ENCODE measurements at places on chromosomes 7 and 10.

- DNase-seq, result no peak
Measured at GRCh38 chr7:107909445-107909844, 18.5 kb downstream of the DLD start.

GRCh38 chr10:48481385-48481784 lies 123.5 kb downstream of the ARHGAP22 start:
- no peak for DNase-seq

- DNase-seq, result no peak
Measured at GRCh38 chr7:43072530-43072929, 39.9 kb upstream of the HECW1 start.

GRCh38 chr7:151905353-151905752 lies 28.4 kb upstream of the PRKAG2 start:
- DNase-seq, result no peak

GRCh38 chr10:33314811-33315561 lies 19.5 kb downstream of the NRP1 start:
- no peak for DNase-seq

DNA sequence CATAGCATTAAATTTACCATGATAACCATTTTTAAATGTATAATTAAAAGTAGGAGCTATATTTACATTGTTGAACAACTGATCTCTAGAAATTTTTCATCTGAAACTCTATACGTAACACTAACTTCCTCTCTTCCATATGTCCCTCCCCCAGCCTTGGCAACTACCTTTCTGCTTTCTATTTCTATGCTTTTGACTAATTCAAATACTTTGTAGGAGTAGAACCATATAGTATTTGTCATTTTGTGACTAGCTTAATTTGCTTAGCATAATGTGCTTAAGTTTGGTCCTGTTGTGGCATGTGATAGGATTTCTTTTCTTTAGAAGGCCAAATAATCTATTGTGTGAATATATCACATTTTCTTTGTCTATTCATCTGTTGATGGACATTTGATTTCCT lies 225.3 kb upstream of the POT1 start:
- DNase-seq, result no peak

DNA sequence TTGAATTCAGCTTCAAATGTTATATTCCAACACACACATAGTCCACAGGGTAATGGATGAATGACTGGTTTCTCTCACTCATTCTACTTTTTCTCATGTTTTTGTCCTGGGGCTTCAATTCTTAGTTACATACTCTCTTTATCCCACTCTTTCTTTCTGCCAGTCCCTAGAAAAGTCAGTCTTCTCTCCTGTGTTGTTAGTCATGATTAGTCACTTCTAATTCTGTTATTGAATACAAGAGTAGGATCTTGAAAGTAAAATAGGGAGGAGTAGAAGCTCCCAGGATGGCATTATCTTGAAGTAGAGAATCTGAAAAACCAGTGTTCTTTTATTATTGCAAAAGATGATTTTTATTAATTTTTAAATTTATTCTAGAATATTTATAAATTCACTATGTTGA lies 45.5 kb upstream of the CALCR start:
- no peak for DNase-seq

DNA sequence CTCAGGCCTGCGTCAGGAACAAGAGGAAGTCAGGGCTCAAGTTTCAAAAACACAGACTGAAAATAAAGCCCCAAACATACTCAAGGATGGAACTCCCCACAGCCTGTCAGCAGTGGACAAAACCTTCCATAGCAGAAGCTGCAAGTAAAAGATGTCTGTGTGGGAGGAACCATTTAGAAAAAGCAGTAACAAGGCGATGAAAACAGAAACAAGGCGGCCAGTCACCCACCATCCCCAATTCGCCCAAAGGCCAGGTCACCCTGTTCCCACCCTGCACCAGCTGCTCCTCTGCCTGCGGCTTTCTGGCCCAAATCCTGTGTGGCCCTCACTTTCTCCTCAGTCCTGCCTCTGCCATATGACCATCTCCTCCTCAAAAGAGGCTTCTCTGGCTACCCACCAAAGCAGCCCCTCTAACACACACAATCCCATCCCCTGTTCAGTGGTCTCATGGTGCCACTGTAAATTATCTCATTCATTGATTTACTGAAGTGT lies 27.8 kb downstream of the KCNMA1 start:
- DNase-seq, result no peak

DNA sequence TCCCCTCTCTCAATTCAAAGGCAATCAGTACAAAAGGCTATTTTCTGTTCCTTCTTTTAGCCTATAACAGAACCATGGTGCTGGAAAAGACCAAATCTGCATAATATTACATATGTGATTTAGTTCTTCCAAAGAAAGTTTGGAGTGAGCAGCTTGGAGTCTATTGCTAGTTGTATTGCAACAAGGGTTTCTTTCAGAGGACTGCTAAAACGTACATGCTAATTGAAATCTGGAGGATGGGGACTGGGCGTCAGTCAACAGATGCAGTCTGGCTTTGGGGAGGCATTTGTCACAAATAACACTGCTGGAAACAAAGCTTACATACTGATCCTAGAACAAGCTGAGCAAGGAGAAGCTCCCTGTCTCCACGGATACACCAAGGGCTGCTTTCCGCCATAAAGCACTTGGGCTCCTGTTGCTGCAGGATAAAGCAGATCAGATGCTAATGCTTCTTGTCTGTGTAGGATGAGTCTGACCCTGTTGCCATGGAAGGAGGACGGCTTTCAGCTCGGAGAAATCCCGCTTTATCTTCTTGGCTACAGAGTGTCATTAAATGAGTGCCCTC lies 883.5 kb downstream of the SORCS1 start:
- no peak for DNase-seq

- DNase-seq, result no peak
Measured at GRCh38 chr10:88271761-88272543, 311.2 kb downstream of the RNLS start.

DNA sequence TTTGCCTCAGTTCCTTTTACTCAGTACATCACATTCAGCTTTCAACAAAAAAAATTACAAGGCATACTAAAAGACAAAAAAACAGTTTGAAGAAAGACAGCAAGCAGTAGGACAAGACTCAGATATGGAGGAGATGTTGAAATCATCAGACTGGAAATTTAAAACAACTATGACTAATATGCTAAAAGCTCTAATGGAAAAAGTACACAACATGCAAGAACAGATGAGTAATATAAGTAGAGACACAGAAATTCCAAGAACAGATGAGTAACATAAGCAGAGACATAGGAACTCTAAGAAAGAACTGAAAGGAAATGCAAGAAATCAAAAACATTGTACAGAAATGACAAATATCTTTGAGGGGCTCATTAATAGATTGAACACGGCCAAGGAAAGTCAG lies 402.6 kb downstream of the NEBL start:
- DNase-seq, result no peak

- DNase-seq, result no peak
Measured at GRCh38 chr10:78438907-78439809, 405.5 kb downstream of the RPS24 start.

DNA sequence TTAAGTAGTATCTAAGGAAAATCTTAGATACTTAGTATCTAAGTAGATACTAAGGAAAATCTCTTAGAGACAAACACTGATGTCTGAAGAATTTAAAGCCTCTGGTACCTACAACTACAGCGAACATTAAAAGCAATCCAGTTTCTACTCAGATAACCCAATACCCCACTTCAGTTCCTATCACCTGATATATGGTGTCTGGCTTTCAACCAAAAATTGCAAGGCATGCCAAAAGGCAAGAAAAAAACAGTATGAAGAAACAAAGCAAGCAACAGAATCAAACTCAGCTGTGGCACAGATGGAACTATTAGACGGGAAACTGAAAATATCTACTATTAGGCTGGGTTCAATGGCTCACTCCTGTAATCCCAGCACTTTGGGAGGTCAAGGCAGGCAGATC lies 31.1 kb downstream of the ARHGAP12 start:
- DNase-seq, result no peak

- DNase-seq, result no peak
Measured at GRCh38 chr10:132461103-132461682, 64.2 kb downstream of the PWWP2B start.

DNA sequence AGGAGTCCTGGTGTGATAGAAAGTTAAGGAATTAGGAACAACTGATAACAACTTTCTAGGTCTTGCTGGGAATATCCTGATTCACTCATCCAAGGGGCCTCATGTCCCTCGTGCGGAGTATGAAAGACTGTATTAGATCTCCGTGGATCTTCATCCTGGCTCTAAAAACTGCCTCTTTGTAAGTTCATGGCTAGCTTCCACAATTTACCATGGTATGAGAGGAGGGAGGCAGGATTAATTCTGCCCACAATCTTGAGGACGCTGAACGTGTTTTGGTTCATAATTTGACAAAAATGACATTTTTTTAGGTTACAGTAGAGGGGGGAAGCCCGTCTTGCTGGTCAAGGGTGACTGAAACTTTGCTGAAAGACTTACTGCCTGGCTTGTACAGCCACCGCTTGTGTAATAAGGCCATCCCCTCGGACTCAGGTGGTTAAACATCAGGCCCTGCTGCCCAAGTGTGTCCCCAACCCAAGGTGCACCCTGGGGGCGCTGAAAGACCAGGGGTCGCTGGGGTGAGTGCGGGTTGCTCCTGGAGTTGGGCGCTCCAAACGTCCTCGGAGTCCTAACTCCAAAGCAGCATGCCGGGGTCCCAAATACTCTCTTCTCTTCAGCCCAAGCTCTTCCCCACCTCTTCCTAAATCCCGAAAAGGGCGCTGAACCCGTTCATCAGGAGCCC lies 733 bp downstream of the HIBADH start:
- no peak for DNase-seq

- no peak for DNase-seq
Measured at GRCh38 chr10:126203746-126204145, 184.5 kb downstream of the ADAM12 start.

DNA sequence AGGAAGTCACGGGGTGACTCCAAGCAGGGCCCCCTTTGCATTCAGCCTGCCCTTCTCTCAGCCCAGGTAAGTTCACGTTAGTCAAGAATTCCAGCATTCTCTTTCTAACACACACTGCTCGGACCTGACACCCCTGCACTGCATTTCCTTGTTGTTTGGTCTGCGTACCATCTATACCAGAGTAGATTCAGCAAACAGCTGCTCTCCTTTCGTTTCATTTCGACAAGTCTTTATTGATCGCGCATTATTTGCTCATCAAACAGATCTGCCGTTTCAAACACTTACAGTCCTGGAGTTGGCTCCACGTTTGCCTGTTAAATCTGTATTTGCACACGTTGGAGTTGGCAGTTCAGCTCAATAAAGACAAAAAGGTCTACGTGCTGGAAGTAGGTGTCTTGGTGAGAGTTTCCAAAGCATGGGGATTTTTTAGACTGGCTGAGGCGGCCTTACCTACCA lies 495.1 kb downstream of the RPS24 start:
- no peak for DNase-seq

DNA sequence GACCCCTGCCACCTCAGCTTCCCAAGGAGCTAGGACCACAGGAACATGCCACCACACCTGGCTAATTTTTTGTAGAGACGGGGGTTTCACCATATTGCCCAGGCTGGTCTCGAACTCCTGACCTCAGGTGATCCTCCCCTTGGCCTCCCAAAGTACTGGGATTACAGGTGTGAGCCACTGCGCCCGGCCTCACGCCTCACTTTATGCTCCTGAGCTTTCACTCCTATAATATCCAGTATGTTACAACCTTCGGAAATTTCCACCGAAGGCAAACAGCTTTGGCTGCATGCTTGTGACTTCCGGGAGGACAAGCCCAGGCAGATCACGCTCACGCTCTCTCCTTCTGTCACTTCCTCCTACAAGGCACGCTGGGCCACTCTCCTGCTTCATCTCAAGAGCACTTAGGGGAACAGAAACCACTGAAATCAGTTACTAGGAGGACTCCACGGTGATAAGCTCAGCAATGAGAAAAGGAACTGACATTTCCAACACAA lies 4.4 kb upstream of the MAD1L1 start:
- no peak for DNase-seq

DNA sequence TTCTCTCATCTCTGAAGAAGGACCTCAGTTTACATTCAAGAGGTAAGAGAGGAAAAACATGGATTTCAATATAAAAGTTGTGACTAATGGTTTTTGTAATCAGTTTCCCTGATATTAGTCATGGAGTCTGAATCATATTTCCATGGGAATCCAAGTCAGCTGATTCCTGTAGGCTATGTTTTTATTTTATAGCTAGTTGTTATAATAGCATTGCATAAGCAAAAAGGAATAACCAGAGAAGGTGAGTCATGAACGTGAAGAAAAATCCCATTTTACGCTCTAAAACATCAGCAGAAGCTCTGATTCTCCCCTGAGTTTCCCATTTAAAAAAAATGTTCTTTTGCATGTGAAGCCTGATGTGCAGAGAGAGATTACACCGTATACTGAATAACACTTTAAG lies 299.3 kb downstream of the SFMBT2 start:
- DNase-seq, result no peak

DNA sequence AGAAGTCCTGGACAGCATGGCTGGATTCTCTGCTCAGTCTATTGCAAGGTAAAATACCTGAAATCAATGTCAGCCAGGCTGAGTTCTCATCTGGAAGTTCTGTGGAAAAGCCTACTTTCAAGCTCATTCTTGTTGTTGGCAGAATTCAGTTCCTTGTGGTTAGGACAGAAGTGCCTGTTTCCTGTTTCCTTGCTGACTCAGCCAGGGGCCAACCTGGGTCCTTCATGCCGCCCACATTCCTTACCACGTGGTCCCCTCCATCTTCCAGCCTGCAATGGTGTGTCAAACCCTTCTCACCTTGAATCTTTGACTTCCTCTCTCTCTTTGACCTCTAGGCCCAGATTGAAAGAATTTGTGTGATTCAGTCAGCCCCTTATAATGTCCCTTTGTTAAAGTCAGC lies 197.1 kb upstream of the STK17A start:
- DNase-seq, result no peak

- DNase-seq, result peak; percentile 9
Measured at GRCh38 chr7:155412416-155413253, 45.3 kb upstream of the EN2 start.

GRCh38 chr10:102422545-102423129 lies 2.0 kb downstream of the FBXL15 start:
- DNase-seq, result no peak

DNA sequence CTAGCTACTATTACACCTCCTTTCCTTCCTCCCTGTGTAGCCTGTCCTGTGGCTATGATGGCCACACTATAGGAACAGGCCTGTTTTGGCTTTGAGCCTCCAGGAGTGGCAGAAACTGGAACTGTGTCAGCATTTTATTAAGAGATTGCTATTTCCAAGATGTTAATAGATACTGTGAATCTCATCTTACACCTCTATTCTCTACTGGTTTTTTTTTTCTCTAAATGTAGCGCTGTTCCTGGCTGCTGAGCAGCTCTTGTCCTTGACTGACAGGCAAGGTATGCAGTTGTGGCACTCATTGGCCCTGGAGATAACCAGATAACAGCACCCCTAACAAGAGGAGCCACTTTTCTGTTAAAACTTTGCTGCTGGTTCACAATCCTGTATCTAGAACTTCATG lies 119.5 kb downstream of the EXOC4 start:
- no peak for DNase-seq

DNA sequence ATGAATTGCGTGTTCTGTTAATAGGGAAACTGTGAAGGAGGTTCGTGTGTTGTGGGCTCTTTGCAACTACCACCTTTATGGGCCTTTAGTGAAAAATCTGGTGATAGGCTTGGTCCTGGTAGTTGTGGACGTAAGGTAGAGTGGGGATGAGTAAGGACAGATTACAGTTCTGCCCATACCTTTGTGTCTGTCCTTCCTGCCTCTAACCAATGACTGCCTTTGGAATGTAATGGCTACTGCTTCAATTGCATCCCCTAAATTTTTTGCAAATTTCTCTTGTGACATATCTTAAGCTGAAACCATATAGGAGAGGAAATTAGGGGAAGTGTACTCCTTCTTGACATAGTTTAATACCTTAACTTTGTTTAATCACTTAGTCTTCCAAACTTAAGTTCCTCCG lies 82.3 kb downstream of the ADK start:
- no peak for DNase-seq
